ENCODE measurements at places on chromosomes 7 and 10.

DNA sequence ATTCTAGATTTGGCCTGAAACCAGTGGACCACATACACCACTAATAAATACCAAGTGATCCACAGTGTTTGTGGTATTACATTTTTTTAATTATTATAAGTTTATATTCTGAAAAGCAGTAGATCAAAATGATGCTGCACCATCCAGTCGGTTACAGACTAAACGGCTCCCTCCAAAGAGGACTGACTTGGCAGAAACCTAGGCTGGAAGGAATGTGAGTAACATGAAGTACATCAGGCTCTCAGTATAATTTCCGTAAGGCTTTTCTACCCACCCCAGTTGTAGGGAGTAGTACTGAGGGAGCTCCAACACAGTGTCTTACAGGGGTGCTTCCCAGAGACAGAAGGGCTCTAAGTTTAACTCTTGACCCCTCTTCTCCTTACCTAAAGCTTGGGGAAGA, 119.5 kb downstream of the TRRAP start:
- no peak for DNase-seq

- DNase-seq = no peak
Observed at GRCh38 chr10:219731-220472, 84.6 kb downstream of the ZMYND11 start.

- no peak for DNase-seq
Observed at GRCh38 chr10:123840714-123841113, 50.9 kb downstream of the CPXM2 start.

DNA sequence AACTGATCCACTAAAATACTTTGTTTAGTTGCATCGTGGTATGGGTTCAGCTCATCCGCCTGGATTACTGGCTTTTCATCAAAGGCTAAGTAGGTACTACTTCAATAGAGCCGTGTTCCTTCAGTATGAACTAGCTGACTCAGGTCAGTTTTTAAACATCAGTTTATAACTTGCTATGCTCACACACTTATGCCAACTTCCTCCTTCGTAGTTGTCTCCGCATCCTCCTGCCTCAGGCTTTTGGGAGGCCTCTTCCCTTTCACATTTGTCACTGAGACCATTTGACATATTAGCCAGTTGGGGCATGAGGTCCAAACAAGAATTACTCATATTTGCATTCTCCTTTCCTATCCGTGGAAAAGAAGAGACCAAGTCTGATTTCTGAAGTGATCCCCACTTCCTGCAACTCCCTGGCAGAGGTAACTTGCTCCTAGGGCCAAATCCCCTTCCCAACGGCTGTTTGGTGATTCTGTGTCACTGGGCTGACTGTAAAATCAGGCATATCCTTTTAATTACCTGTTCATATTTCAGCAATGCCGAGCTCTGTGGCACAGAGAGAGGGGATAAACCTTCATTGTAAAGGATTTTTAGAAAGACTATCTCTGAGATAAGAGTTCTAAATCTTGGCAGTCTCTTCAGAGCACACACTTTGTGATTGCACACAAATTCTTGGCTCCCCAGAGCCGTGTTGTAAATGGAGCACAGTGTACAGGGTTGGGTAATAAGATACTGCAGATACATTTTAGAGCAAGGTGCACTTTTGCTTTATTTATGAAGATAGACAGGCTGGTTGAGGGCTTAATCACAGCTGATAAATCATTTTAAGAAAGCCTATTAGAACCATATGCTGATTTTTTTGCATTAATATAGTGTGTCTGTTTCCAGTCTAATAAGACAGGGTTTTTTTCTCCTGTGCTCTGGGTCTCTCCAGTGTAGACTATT, 108.0 kb downstream of the CREB5 start:
- no peak for DNase-seq

- peak; percentile 79 for DNase-seq
Observed at GRCh38 chr10:3424111-3424851, 251.7 kb upstream of the PITRM1 start.

DNA sequence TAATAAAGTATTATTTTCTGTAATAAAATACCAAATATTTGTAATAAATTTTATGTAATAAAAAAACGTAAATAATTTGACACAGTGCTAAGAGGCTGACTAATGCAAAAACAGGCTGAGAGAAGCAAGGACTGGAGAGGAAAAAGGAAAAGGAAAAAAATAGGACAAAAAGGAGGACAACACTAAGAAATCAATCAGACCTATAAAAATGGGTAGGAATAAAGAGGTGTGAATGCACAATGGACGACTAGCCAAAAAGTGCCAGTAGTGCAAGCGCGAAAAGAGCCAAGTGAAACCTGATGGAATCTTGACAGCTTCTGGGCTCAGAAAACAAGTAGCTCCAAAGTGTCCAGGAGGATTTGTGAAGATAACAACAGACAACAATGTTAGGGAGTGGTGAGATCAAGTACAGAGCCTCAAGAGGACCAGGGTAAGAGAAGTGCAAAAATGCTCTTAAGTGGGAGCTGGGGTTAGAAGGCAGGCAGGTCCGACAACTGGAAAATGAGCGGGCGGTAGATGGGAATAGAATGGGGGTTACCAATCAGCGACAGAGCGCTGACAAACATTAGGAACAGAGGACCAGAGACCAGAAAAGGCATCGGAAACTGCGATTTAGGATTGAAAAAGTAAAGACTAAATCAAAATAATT, 1.2 kb downstream of the BRAF start:
- DNase-seq = peak; percentile 30

DNA sequence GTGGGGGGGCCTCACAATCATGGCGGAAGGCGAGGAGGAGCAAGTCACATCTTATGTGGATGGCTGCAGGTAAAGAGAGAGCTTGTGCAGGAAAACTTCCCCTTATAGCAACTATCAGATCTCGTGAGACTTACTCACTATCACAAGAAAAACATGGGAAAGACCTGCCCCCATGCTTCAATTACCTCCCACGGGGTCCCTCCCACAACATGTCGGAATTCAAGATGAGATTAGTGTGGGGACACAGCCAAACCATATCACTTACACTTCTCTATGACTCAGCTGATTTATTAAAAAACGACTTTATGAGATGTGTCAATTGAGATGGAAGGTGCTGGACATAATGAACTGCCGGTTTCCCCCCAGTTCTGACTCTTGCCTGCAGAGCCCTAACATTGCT, 23.8 kb upstream of the CHN2 start:
- no peak for DNase-seq

DNA sequence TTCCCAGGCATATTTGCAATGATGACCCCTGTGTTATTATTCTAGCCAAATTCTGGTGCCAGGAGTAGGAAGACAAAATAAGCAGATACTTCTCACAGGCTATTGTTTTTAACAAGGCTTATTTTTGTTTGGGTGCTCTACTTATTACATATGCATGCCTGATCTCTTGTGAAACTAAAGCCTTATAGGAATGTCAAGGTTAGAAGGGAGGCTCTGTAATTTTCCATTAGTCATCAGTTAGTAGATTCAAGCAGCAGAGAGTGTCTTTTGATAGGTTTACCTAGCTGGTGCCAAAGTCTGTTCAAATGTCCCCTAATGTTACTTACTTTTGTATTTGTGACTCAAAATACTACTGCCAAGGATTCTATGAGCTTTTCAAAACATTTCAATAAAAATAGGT, 11.7 kb upstream of the TMEM106B start:
- no peak for DNase-seq

GRCh38 chr7:25597946-25598345, 369.7 kb upstream of the NPVF start:
- DNase-seq = no peak

DNA sequence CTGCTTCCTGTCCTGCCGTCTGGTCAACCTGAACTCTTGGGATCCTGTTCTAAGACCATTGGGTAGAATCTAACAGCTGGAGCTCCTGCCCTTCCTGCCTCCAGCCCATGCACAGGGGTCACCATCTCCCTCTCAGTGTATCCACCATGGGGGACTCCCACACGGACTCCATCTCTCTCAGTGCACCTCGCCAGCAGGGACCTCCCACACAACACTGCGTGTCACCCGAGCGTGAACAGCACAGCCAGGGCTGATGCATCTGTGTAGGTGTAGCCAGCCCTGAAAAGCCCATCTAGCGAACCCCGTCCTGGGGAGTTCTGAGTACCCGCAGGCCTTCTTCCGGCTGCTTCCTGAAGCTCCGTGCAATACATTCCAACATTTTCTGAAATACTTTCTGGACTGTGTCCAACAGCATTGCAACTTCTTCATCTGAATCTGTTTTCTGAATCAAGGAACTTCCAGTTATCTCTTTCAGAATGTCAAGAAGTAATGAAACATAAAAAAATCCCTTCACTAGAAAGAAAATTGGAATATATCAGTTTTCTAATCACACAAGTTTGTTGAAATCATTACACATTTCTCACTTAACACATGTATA, 52.5 kb downstream of the NCAPG2 start:
- DNase-seq = no peak

DNA sequence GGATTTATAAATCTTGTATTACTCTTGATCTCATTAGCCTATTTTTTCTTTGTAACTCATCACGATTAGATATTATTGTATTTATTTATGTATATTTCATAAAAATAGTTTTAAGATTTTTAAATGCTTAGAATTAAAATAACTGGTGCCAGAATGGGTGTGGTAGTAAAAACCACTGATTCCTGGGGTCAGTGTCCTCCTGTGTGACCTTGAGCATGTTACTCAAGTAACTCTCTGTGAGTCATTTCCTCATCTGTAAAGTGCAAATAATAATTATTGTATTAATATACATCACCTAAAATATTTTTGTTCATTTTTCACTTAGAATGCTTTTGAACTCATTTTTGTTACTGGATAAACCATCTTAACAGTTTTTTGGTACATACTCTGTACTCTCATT, 91.3 kb upstream of the TMEM229A start:
- no peak for DNase-seq

GRCh38 chr10:72175149-72175548, 40.7 kb upstream of the ANAPC16 start:
- DNase-seq = no peak

- DNase-seq = no peak
Observed at GRCh38 chr7:43306404-43306803, 194.0 kb downstream of the HECW1 start.

DNA sequence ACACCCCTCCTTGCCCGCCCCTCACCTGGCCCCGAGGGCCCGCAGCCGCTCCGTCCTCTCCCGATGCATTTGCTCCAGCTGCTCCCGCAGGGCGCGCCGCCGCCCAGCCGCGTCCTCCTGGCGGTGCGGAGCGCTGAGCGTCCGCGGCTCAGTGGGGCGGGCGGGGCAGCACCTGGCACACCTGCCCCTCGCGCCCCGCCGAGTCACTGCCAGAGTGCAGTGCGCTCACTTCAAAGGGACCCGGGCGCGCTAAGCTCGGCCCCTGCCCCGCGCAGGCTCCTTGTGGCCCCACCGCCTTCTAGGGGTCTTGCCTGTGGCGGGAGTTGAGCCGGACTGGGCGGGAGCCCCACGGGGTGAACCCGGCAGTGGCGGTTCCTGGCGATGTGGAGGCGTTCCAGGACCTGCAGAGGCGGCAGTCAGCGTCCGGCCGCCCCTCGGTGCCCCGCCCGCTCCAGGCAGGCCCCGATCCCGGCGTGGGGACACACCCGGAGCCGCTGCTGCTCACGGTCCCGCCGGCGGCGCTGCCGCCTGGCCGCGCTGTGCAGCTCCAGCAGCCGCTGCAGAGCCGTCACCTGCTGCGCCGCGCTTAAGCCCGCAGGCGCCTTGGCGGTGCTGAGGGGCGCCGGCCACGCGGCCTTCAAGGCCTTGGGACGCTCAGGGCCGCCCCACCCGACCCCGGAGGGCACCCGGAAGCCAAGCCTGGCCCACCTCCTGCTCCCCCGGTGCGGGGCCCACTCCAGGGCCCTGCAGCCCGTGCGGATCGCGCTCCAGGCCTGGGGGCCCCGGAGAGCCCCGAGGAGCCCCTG, 6.7 kb downstream of the ATP6V1F start:
- DNase-seq = peak; percentile 67

DNA sequence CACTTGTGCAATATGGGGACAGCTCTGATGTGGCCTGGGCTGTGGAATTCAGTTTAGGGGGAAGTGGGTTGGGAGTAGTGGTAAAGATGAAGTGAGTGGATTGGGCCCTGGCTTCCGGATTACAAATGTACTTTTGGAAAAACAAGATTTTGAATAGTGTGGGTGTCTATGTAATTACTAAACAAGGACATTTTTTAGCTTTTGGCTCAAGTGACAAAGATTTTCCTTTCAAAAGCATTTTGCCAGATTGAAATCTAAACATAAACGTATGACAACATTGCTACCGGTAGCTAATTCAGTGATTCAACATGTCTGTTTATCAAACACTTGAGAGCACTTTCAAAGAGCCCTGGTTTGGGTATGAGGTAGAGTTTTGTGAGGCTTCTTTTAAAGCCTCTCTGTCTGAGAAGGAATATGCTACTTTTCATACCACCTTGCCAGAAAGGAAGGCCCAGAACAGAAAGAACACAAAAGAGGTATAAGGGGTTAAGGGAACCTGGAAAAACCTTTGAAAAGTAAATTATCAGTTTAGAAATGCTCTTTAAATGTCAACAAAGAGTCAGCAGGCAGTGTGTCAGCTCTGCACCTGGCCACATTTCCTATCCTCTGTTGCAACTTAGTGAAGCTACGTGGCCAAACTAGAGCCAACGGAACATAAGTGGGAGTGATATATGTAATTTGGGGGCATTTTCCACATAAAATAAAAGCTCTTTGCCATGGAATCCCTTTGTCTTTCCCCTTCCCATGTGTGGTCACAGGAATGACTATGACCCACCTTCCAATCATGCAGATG, 516.1 kb downstream of the NRG3 start:
- peak; percentile 16 for DNase-seq

GRCh38 chr7:26535483-26536007, 243.9 kb downstream of the SNX10 start:
- DNase-seq = no peak

DNA sequence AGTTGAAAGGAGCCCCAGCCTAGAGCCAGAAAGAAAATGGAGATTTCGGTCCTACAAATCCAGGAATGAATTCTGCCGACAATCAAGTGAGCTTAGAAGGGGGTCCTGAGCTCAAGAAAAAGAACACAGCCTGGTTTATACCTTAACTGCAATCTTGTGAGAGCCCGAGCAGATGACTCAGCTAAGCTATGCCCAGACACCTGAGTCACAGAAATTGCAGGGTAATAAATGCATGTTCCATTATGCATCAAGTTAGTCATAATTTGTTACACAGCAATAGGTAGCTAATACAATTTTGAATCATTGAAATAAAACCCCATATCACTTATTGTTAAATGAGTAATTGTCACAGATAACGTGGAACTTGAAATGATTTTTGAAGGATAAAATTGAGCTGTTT, 111.8 kb upstream of the FOXP2 start:
- DNase-seq = no peak

DNA sequence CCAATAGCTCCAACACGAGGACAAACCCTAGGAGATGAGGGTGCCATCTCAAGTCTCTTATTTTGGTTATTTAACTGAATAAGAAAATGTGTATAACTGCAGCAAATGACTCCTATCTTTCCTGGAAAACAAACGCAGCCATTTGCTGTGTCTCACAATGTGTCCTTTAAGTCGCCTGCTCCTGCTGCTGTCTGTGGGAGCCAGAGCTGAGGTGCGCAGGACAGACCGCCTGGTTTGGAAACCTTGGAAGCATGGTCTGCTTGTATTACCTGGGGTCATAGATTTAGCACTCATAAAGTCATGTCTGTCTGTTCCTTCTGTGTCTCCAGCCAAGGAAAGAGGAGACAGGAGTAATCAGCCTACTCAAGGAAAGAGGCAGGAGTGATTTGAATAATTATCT, 760.2 kb downstream of the GRID1 start:
- DNase-seq = no peak

GRCh38 chr10:43093423-43094076, 16.7 kb downstream of the RET start:
- DNase-seq = no peak

All from NCI-H2081 (cell line).